AML-193 (cell line): ENCODE measurements at places on chromosomes 1 and 21.

DNA sequence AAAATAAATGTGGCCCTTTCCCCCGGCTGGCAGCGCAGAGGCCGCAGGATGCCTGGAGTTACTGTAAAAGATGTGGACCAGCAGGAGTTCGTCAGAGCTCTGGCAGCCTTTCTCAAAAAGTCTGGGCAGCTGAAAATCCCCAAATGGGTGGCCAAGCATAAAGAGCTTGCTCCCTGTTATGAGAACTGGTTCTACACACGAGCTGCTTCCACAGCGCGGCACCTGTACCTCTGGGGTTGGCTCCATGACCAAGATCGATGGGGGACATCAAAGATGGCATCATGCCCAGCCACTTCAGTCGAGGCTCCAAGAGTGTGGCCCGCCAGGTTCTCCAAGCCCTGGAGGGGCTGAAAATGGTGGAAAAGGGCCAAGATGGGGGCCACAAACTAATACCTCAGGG lies 95.9 kb downstream of the LRIG2 start:
- no peak for DNase-seq

DNA sequence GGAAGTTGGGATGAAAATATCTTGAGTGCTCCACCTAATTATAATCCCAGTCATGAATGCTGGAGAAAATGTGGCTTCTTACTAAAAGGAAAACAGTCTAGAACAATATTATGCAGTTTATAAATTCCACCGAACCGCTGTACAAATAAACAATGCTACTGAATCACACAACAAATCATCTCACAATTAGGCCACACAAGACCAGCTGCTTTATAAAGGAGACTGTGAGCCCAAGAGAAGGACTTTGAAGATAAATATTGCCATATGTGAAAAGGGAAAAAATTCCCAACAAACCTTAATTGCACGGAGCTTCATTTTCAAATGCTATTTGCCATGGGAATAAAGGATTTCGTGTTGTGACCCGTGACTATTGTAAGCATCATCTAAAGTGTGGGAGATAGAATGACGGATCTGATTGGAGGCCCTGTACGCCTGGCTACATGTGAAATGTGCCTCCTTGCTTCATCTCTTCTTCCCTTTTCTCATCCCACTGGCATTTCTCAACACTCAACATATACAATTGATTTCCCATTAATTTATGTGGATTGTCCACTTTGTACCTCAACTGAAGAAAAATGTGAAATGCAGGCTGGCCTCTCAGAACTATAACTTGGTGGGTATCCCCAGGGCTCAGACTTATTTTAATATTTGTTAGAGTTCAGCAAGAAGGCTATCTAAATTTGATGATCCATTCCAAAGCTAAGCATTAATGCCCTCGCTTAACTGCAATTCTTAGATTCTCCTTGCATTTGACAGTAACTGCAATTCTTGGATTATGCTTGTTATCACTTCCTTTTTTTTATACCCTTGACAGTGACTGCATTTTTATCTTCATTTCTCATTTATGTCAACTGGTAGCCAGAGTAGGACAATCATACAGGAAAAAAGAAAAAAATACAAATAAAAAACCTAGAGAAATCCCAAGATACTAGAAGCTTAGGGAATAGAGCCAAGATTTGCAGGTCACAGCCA lies 122.3 kb downstream of the TGFB2 start:
- DNase-seq = no peak

DNA sequence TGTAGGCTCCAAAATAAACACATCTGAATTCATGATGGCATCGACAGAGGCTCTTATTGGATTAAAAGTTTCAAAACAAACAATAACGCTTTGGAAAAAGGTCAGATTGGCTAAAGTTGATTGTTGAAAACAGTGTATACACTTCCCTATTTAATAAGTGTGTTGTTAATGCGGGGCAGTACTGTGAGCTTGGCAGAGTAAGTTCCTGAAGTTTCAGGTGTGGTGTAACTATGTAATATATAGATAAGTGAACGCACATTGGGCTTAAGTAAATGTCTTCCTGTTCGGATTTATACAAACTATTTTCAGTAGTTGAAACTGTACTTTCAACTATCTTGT lies 810 bp downstream of the ZBTB37 start:
- DNase-seq = peak; percentile 31

DNA sequence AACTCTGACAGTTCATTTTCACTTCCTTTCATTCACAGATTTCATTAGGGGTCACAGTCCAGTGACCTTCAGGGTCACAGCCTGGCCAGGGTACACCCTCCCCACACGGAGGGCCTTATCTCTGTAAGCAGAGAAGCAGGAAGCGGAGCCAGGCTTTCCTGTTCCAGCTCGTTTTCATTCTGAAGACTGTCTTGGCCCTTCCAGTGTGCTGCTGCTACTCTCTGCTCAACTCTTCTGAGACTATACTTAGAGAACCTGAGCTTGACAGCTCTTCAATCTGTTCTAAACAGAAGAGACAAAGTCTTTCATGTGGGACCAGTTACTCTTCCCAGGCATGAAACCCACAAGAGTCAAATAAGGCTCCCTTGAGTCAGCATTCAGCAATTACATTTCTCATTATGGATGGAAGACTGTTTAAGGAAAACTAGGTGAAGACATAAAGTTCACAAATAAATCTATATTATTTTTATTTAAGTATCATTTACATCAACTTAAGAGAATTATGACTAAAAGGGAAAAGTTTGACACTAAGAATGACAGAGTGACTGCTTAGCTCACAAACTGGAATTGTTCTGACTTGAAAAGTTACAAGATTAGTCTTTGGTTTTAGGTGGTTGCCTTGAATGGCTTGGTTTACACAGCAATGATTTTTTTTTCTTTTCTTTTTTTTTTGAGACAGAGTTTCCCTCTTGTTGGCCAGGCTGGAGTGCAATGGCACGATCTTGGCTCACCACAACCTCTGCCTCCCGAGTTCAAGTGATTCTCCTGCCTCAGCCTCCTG lies 4.8 kb upstream of the TDRD10 start:
- no peak for DNase-seq

- DNase-seq = peak; percentile 45
These were observed 120.4 kb upstream of the GREM2 start for GRCh38 chr1:240732390-240732789.

- DNase-seq = no peak
These were observed 6.8 kb upstream of the TADA1 start for GRCh38 chr1:166882893-166883292.

DNA sequence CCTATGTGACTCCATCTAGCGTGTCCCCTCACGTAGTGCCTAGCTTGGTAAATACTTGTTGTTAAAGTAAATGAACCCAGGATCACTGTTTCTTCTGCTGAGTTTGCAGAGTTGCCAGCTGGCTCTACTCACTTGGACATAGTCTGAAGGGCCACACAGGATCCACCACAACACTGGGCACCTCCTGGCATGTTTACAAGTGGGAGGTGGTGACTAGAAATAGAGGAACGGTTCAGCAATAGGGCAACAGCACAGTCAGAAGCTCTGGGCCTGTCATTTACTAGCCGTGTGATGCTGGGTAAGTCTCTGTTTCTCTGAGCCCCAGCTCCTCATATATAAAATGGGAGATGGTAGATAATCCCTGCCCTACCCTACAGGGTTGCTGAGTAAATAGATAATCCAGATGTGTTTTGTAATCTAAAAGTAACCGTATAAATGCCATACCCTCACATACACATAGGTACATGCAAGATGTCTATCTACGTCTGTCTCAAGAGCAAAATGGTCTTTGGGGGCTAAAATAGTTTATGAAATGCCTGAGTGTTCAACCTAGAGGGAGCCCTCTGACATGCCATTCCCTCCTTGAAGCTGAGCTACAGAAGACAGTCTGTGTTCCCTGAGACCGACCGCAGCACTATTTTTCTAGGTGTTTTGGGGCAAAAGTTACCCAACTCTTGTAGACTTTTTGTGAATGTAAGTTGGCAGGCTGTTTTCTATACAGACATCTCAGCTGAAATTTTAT lies 20.5 kb downstream of the RNF220 start:
- DNase-seq = no peak

DNA sequence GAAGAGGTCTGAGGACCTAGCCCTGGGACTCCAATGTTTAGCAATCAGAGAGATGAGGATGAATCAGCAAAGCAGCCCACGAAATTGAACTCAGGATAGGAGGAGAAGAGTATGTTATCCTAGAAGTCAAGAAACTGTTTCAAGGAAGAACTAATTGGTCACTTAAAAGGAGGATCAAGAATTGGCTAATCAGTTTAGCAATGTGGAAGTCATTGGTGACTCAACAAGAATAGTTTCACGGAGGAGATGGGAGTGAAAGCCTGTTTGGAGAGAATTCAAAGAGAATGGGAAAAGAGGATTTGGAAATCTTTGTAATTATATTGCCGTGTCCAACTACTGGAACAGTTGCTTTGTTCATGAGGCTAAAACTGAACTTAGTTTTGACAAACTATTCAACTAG lies 7.4 kb downstream of the HMCN1 start:
- DNase-seq = no peak

- DNase-seq = no peak
These were observed 325.9 kb downstream of the RPS6KC1 start for GRCh38 chr1:213376862-213377372.

- peak; percentile 57 for DNase-seq
These were observed 157.1 kb upstream of the NRIP1 start for GRCh38 chr21:15221799-15222386.

- peak; percentile 57 for DNase-seq
These were observed 148.0 kb downstream of the ZZZ3 start for GRCh38 chr1:77534456-77534855.

DNA sequence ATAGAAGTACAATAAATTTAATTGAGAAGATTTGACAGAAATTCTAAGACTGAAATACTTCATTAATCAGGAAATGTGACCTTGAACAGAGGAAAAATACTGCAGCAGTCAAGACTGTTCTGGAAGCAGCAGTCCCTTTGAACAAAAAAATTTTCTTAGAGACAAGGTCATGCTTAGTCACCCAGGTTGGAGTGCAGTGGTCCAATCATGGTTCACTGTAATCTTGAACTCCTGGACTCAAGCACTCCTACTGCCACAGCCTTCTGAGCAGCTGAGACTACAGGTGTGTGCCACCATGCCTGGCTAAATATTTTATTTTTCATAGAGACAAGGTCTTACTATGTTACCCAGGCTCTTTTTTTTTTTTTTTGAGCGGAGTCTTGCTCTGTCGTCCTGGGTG lies 1.9 kb upstream of the CCDC30 start:
- no peak for DNase-seq

DNA sequence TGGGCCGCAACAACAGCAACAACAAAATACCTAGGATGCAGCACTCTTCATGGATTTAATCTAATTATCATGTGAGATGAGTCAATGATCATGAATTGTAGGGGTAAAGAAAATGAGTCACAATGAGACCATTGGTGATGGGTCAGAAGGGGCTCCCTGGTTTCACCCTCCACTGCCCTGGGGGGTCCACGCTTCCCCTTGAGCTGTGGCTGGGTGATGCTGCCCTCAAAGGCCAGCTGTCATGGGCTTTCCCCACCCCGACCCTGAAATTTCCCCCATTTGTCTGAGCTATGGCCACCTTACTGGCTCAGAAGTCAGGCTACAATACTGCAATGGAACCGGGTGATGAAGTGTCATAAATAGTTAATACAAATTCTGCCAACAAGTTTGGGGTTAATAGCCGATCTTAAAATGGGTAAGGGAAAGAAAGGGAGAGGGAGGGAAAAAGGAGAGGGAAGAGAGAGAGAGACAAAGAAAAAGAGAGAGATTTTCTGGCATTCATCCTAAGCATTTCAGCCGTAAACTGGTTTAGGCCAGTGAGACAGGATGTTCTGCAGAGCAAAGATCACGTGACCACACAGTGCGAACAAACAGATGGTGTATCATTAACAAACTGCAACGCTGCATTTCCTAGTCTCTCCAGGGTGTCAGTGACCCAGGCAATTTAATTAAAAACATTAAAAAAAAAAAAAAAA lies 143.4 kb upstream of the ERRFI1 start:
- DNase-seq = no peak

DNA sequence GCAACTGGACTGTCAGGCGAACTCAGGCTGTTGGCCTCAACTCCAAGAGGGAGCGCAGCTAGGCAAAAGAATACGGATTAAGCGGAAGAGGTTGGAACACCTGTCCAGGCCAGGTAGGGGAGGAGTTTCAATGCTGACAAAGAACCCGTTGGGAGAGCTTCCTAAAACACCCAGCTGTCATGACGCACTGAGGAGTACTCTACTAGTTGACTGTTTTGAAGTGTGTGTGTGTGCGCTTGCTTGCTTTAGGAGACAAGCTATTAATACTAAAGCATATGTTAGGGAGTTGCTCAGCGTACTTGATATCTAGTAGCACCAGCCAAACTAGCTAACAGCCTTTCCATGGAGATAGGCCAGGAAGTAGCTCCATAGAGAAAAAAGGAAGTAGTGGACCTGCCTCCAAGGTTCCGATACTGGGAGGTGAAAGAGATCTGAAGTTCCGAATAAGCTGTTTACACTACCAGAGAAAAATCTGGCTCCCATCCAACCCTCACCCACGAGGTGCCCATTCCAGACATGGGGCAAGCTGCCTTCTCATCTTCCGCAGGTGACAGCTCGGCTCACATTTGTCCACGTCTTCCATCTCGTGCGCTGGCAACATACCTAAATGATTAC lies 974 bp upstream of the FNBP1L start:
- DNase-seq = no peak

- DNase-seq = peak; percentile 68
These were observed 30.6 kb downstream of the OMA1 start for GRCh38 chr1:58515794-58516401.

- DNase-seq = no peak
These were observed 46.4 kb downstream of the VPS13D start for GRCh38 chr1:12276225-12276624.

DNA sequence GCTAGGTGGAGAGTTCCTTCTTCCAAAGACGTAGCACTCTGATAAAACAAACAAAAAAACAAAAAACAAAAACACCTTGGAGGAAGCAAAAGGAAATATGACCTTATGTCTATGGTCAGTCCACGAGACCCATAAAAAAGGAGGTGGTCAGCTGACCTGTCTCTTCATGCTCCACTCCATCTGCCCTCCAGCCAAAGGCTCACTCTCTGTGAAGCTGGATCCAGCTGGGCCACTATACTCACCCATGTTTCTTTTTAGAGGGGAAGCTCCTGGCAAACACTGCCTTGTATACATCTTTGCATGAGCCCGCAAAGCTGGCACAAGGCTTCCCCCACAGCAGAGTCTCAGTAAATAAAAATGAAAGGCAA lies 126.1 kb upstream of the CACHD1 start:
- DNase-seq = no peak

DNA sequence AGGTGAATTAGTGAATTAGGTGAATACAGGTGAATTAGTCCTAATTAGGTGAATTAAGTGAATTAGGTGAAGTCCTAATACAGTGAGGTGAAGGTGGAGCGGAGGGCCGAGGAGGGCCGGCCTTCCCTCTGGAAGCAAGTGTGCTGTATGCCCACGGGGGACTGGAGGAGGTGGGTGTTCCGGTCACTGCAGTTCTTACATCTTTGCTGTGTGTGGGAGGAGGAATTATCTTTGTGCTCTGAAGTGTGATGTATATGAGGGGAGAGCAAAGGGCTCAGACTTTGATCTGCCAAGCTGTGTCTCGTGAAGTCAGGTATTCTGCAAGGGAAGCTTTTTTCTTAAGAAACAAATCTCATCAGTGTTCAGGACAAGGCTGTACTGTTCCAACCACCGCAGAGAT lies 45.4 kb downstream of the AGPAT3 start:
- no peak for DNase-seq

GRCh38 chr21:34928637-34929036 lies 120.5 kb downstream of the RUNX1 start:
- DNase-seq = no peak
